ENCODE measurements at places on chromosomes 12 and 14.

DNA sequence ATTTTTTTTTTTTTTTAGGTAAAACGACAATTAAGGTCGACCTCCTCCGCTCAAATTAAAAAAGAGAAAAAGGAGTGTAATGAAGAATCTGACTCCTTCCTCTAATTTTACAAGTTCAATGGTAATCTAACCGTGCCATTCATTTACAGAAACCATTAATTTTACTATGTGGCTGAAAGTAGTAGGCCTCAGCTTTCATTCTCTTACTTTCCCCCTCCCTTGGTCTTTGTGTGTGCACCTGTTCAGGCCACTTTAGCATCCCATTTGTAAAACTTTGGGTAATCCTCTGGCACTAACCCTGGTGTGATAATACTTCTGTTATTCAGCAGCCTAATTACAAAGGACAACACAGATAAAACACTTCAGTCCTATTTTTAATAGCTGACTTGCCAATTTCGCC is 128.1 kb downstream of the ASCL1 start:
- DNase-seq: no peak

GRCh38 chr14:53462931-53463778 is 310.0 kb upstream of the DDHD1 start:
- DNase-seq: no peak

- DNase-seq: no peak
Measured at GRCh38 chr12:94145191-94145983, 3.0 kb upstream of the PLXNC1 start.

GRCh38 chr12:121295746-121296617 is 527 bp downstream of the CAMKK2 start:
- peak; percentile 39 for DNase-seq

- no peak for DNase-seq
Measured at GRCh38 chr14:64459405-64460136, 5.7 kb upstream of the AKAP5 start.

DNA sequence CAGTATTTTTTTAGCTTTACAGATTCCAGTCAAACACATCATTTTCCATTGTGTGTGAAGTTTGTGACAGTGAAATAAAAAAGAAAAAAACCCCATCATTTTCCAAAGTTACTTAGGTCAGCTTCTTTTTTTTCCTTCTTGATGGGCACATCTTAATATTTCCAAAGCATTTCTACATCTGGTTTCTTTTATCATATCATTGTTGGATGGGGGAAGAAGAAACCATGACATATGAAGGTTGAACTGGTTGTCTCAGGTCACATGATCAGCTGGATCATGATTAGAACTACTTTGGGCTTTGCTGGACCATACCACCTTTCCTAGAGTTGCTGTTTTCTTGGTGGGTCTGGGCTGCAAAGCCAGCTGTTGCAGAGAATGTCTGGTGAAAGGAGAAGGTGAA is 59.8 kb downstream of the FOS start:
- no peak for DNase-seq

GRCh38 chr14:50798048-50798421 is 32.9 kb downstream of the NIN start:
- DNase-seq: no peak

GRCh38 chr12:3333583-3333982 is 157.4 kb upstream of the PRMT8 start:
- no peak for DNase-seq

- no peak for DNase-seq
Measured at GRCh38 chr14:82755476-82755875, 1221.8 kb upstream of the SEL1L start.

DNA sequence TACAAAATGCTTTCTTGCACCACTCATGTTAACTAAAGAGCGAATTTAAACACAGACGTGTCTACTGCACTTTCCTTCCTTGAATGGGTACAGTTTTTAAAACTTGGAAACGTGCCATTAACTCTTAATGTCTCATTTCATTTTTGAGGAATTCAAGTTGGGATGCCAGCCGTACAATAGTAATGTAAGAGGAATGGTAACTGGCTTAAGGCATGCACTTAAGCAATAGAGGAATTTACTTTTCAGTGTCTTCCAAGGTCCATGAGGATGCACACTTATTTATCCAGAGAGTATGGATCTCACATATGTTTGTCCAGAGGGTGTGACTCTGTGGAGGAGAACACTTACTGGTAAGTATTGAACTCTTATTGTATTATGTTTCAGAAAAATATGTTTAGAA is 52.9 kb downstream of the PPP4R4 start:
- no peak for DNase-seq

GRCh38 chr14:30194741-30195148 is 267.1 kb upstream of the PRKD1 start:
- DNase-seq: no peak

DNA sequence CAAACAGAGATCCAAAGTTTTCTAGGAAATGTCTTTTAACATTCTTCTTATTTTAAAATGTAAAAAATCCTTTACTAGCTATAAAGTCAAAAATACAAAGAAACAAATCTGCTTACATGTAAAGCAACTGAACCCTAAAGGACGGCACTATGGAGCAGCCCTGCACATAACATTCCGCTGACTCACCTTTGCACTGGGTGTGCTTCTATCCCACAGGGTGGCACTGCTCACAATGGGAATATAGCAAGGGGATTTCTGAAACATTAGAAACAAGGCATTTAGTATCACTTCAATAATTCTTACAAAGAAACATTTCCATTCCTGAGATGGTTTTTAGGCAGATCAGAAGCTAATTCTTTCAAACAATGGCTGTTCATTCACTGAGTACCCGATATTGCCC is 94.3 kb downstream of the C12orf42 start:
- DNase-seq: no peak

- DNase-seq: no peak
Measured at GRCh38 chr12:114335607-114336006, 70.3 kb downstream of the TBX5 start.

DNA sequence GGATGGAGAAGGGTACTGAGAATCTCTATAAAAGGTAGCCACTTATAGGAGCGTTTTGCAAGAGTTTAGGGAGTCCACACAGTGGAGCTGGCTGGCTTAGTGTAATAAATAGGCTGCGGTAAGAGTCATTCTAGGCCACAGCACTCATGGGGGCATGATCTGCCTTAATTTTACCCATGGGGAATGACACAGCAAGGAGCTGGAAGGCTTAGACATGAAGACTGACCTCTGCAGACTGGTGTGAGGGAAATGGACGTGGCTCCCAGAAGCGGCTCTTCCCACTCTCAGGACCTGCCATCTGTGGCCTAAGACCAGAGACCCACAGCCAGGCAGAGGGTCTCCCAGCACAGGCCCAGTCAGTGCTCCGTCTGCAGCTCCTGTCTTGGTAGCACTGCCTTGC is 173.3 kb downstream of the PPM1H start:
- DNase-seq: no peak

- no peak for DNase-seq
Measured at GRCh38 chr12:12201274-12201758, 65.5 kb downstream of the LRP6 start.

- no peak for DNase-seq
Measured at GRCh38 chr12:116534311-116535121, 24.7 kb upstream of the MAP1LC3B2 start.

- DNase-seq: peak; percentile 32
Measured at GRCh38 chr14:101665478-101666078, 95.9 kb upstream of the PPP2R5C start.

- DNase-seq: no peak
Measured at GRCh38 chr14:96191353-96191752, 13.3 kb upstream of the BDKRB2 start.

DNA sequence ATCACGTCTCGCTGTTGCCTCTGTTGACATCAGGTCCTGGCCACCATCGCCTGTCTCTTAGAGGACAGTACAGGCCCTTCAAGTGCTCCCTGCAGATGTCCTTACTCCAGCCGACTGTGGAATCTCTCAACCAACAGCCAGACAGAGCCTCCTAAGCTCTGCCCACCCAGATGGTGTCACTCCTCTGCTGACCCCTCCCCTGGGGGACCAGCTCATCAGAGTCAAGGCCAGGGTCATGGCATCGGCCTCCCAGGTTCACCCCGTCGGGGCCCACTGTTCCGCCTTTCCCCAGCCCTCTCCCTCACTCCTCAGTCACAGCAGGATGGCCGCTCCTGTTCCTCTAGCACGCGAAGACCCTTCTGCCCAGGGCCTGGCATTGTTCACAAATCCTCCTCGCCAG is 157.3 kb upstream of the TMEM132C start:
- DNase-seq: no peak

DNA sequence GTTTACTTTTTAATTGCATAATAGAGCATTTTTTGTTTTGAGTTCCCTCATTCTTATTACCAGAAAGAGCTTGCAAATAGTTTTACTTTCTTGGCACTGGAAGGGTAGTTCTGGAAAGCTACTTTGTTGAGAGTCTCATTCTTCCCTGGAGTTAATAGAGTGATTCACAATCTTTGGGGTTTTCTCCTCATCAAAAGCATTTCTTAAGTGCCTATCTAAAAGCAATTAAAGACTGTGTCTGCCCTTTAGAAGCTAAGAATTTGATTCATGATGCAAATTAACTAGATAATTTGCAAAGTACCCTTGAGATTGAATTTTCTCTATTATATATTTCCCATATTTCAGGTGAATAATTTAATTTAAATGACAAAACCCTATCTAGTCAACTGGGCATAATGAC is 8.1 kb upstream of the BMAL2 start:
- no peak for DNase-seq

DNA sequence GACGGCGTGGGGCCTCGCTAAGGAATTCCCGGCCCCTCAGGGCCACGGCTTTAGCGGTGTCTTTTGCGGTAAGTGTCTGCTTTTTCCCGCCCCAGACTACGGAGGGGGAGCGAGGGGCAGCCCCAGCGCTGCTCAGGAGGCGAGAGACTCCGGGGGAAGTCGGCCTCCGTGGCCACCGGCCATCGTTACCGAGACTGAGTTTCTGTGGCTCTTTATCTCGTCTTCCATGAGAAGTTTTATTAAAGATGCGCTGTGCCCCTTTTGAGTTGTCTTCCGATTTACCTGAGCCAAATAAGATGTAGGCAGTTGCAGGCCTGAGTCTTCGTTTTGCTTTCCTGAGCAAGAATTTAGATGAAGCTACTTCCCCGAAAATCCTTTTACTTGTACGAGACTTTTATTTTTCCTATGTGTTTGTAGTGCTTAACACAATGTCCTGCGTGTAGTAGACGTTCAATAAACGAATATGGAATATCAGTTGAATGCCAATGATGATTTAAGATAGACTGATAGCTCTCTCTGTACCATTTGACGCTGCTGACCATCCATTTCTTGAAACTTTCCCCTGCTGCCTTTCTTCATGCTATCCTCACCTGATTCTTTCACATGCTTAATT is 462 bp downstream of the SRP54 start:
- DNase-seq: no peak

DNA sequence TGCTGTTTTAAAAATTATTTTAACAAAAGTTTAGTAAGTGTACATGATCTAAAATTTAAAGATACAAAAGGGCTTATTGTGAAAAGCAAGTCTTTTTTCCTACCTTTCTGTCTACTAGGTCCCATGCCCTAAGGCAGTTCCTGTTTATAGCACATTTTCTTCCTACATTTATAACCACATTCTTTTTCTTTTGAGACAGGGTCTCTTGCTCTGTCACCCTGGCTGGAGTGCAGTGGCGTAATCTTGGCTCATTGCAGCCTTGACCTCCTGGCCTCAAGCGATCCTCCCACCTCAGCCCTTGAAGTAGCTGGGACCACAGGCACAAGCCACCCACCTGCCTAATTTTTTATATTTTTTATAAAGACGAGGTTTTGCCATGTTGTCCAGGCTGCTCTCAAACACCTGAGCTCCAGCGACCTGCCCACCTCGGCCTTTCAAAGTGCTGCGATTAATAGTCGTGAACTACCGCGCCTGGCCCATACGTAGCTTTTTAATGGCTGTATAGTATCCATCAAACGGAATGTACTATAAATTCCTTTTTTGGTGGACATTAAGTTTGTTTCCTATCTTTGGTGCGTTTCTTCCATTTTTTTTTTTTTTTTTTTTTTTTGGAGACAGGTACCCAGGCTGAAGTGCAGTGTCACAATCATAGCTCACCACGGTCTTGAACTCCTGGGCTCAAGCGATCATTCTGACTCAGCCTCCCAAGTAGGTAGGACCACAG is 20.9 kb downstream of the FRS2 start:
- DNase-seq: no peak

GRCh38 chr12:15562263-15562662 is 226.9 kb downstream of the EPS8 start:
- DNase-seq: no peak

- no peak for DNase-seq
Measured at GRCh38 chr12:3961591-3961990, 88.4 kb upstream of the PARP11 start.

- no peak for DNase-seq
Measured at GRCh38 chr14:95364481-95365209, 44.9 kb upstream of the CLMN start.

DNA sequence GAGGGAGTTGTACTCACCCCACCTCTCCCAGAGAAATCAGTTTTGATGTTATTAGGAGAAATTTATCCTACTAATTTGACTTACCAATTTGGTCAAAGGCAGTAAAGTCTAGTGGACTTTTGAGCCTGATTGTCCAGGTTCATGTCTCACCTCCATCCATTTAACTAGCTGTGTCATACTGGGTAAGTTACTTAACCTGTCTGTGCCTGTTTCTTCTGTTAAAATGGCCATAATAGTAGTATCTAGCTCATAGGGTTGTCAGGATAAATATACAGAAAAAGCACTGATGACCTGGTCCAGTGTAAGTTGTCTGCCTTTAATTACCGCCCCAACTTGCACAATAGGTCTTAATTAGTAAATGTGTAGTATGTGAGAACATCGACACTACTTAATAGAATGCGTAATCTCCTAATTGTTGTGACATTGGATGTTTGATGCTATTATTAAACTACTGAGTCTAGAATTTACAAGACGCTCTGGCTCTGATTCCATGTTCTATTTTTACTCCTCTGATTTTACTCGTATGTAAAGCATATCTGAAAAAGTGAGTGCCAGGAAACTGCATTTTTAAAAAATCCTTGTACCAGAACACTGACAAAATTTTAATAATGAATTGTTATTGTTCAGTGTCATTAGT is 1.5 kb downstream of the RAB21 start:
- DNase-seq: no peak

- DNase-seq: no peak
Measured at GRCh38 chr12:78192979-78193378, 362.3 kb downstream of the NAV3 start.
